ENCODE measurements at places on chromosomes 6 and 20.

DNA sequence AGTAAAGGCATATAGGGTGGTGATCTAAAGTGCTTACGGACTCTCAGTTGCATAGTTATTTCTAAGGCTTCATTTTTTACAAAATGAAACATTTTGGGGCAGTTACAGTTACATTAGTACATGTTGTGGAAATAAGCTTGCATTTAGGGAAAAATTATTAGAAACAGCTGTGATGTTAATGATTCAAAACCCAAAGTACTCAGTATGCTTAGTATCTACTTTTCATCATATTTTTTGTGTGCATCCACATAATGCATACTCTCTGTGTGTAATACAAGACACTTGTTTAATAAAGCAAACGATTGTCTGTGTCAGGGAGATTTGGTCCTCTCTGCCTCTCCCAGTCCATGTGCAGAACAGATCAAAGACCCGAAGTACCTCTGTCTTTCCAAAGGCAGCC lies 11.4 kb upstream of the TBX18 start:
- no peak for DNase-seq

DNA sequence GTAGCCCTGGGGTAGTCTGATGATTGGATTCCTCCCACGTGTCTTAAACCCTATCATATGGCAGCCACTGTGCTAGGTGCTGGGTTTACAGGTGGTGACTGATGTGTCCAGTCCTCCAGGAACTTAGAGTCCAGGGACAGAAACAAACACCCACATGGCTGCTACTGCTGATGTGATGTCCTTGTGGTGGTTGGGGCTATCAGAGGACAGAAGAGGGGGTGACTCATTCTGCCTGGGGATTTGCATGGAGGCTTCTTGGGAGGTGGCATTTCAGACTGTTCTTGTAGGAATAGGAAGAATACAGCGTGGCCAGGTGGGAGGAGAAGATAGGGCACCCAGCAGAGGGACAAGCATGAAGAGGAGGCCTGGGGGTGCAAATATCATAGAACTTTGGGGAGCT lies 9.8 kb downstream of the RAET1G start:
- DNase-seq: no peak

DNA sequence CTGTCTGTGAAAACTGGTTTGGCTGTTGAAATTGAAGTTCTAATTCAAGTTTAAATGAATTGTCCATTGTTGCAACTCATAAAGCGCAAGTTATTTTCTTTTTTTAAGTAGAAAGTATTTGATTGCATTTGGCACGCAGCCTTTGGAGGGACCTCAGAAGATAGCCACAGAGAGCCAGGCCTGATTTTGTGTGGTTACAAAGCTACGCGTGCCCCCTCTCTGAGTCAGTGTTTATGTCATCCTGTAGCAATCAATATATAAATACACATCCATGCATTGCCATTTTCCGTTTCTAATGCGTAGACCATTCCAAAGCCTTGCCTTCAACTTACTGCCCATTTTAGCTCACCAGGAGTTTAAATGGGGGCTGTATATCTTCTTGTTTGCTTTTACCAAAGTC lies 173.2 kb downstream of the TMEM242 start:
- no peak for DNase-seq

DNA sequence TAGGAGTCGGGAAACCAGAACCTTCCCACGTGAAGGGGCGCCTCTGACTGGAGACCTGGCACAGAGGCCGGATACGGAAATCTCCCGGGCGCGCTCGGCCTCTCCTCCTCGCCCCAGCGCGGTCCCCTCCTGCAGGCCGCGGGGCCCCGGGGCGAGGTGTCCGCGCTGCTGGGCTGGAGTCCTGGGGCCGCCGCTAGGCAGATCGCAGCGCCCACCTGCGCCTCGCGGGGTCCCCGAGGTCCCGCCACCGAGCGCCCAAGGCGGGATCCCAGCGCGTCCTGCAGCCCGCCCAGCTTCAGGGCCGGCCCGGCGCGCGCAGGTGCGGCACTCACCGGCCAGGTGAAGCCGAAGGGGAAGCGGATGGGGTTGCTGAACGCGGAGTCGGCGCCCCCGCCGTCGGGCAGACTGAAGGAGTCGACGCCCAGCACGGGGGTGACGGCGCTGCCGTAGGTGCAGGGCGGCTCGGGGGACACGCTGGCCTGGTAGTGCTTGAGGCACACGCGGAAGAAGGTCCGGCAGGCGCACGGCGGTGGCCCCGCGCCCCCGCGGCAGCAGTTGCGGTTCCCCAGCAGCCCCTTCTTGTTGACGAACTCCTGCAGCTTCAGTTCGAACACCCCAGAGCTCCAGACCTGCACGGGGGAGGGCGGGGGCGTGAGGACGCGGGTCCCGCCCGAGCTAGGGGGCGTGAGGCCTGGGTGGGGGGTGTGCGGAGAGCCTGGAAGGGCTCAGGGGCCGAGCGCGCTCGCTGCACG lies 1.5 kb downstream of the DLL1 start:
- DNase-seq: no peak

Data from AG08396 (cell line).